ENCODE measurements at places on chromosomes 2 and 18.
A peak's percentile ranks its signal among the peaks of the same experiment; 100 is the strongest.

- DNase-seq = no peak
These were observed 50.0 kb downstream of the PUM2 start for GRCh38 chr2:20300656-20301055.

DNA sequence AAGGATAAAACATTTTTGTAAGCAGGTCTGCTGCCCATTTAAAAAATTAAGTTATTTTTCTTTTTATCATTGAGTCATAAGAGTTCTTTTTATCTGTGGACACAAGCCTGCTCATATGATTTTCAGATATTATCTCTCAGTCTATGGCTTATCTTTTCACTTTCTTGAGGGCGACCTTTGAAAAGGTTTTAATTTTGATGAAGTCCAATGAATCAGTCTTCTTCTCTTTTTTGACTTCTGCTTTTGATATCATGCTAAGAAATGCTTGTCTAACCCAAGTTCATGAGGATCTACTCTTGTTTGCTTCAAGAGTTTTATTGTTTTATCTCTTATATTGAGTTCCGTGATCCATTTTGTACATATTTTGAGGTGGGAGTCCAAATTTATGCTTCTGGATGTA is 36.5 kb downstream of the PSMD14 start:
- no peak for DNase-seq

- DNase-seq = no peak
These were observed 207.5 kb upstream of the FBXO11 start for GRCh38 chr2:48113767-48114166.

- DNase-seq = no peak
These were observed 178.6 kb downstream of the NRP2 start for GRCh38 chr2:205860885-205861284.

GRCh38 chr2:223052548-223053483 is 826 bp downstream of the KCNE4 start:
- no peak for DNase-seq

- no peak for DNase-seq
These were observed 430.2 kb downstream of the SETBP1 start for GRCh38 chr18:45110577-45111501.

DNA sequence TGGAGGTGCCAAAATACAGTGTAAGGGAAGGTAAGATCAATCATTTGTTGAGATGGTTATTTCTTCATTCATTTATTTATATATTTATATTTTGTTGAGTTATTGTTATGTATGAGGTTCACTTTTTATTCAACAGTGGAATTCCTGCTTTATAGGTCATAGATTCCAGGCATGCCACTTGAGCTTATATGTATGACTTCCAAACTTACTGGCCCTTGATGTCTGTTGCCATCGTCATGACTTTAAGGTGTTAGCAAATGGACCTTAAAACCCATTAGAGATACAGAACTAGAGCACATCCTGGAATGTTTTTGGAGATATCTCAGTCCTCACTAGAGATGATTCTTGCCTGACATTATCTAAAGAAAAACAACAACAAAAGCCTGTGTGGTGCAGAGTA is 25.9 kb downstream of the CCDC85A start:
- no peak for DNase-seq

- no peak for DNase-seq
These were observed 126.2 kb downstream of the PDE1A start for GRCh38 chr2:182300608-182301007.

DNA sequence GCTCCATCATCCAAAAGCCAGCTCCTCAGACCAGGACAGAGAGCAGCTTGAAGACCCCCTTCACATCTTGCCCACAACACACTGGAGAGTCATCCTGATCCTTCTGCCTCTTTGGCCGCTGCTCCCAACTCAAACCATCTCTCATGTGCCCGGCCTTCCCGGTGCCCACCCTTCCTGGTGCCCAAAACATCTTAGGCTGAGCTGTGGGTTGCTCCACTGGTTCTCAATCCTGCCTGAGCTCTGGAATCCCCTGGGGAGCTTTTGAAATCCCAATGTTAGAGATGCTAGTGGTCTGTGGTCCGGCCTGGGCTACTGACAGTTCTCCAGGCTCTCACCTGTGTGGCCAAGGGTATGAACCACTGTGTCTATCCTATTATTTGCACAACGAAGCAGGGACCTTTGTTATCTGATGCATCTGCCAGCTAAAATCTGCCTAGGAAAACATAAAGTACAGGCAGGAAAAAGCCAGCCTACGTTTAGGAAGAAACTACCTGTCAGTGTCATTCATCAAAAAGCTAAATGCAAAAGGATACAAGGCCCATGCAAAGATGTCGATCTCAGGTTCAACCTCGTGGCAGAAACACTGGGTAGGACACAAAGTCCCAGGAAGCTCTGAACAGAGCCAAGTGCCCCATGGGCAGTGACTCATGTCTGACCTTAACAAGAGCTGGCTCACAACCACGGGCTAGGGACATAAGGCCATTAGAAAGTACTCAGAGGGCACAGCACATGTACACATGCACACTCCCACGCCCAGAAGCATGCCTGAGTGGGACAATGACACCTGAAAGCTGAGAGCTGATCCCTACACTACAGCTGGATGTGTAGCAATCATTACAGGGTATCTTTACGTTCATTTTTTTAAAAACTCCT is 30.8 kb downstream of the TBC1D8 start:
- DNase-seq = peak; percentile 82

- no peak for DNase-seq
These were observed 237.4 kb downstream of the SETBP1 start for GRCh38 chr18:44918142-44918476.

GRCh38 chr2:128501006-128501690 is 182.5 kb upstream of the HS6ST1 start:
- DNase-seq = peak; percentile 41

GRCh38 chr2:2085533-2085932 is 245.5 kb downstream of the MYT1L start:
- DNase-seq = no peak

- no peak for DNase-seq
These were observed 9.8 kb downstream of the FBXO11 start for GRCh38 chr2:47896450-47896968.

- DNase-seq = no peak
These were observed 143.0 kb upstream of the SLC1A4 start for GRCh38 chr2:64846177-64846576.

GRCh38 chr18:45355944-45356520 is 259.2 kb upstream of the SLC14A2 start:
- no peak for DNase-seq

GRCh38 chr2:217703102-217703501 is 299.7 kb downstream of the TNS1 start:
- DNase-seq = peak; percentile 40

- peak; percentile 56 for DNase-seq
These were observed 36.7 kb downstream of the DYNC1I2 start for GRCh38 chr2:171723716-171724683.

- DNase-seq = peak; percentile 43
These were observed 24.4 kb downstream of the MBP start for GRCh38 chr18:77108001-77108692.

DNA sequence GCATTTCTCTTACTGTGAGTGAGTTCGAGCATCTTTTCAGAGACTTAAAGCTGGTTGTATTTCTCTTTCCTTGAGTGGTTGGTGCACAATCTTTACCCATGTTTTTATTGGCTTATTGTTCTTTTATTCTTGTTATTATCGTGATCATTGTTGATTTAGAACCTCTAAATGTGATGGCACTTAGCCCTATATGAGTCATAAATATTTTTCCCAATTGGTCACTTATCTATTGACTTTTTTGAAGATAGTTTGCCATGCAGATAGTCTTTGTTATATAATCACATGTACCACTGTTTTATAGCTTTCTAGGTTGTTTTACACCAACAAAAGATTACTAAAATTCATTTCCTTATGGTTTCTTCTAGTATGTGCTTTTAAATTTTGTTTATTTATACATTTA is 141.6 kb upstream of the MSH6 start:
- DNase-seq = no peak

- DNase-seq = no peak
These were observed 3.4 kb downstream of the ABCG8 start for GRCh38 chr2:43841949-43842865.

DNA sequence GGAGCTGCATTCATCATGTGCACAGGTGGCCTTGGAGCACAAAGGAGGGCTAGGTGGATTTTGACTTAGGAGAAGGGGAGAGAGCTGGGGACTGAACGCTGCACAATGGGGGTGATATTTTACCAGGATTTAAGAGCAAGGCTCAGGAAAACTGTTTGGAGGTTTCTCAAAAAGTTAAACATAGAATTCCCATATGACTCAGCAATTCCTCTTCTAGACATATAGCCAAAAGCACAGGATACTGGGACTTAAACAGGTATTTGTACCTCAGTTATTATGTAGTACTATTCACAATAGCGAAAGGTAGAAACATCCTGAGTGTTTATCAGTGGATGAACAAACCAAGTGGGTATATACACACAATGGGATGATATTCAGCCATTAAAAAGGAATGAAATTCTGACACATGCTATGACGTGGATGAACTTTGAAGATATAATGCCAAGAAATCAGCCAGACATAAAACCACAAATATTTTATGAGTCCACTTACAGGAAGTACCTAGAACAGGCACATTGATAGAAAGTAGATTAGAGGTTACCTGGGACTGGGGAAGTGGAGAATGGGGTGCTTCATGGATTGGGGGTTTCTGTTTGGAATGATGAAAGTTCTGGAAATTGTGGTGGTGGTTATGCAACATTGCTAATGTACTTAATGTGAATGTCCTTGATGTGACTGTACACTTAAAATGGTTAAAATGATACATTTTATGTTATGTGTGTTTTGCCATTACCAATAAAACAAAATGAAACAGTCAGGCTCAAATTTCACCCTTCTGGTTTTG is 216.9 kb downstream of the HAUS1 start:
- DNase-seq = no peak

DNA sequence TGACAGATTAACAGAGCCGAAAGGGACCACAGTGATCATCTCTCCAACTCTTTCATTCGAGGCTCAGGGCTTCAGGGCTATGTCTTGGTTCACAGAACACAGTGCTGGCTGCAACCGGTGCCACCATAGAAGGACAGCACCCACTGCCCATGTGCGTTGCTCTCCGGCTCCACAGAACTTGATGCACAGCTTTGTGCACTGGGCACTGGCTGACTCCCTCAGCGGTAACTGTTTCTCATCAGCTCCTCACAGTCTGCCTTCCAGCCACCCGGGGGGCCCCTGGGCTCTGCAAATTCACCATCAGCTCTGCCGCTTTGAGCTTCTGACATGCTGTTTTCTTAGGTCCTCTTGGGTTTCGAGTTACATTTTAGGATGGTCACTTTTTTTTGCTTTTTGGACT is 124.3 kb upstream of the RAB12 start:
- peak; percentile 22 for DNase-seq
